ENCODE measurements at places on chromosomes 7 and 10.

DNA sequence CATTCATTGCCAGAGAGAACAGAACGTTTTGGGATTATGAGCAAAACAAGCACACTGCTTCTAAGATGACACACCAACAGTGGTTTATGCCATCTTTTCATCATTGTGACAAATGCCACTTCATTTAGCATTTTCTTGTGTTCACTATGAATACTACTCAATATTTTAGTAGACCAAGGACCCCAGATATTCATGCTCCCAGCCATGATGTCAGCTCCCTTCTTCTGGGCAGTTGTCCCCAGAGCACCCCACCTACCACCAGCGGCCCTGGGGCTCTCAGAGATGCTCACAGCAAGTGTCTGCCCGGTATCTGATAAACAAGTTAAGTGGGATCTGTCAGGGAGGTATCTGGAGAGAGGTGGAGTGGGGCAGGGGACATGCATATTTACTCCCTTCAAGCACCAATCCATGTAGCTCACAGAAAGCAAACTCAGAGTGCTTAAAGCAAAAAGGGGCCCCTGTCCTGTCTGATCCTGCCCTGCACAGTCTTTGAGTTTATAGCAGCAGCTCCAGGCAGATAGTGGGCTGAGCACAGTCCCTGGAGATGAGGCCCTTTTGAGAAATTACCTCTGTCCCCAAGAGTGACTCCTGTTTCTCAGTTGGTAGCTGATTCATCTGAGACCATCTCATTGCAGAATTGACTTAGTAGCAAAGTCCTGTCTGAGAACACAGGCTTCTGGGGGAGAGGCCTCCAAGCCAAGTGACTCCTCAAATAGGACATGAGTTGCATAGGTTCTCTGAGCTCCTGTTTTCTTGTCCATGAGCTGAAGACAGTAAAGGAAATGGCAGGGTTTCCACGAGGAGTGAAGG lies 281.8 kb upstream of the KLF6 start:
- DNase-seq, result no peak

DNA sequence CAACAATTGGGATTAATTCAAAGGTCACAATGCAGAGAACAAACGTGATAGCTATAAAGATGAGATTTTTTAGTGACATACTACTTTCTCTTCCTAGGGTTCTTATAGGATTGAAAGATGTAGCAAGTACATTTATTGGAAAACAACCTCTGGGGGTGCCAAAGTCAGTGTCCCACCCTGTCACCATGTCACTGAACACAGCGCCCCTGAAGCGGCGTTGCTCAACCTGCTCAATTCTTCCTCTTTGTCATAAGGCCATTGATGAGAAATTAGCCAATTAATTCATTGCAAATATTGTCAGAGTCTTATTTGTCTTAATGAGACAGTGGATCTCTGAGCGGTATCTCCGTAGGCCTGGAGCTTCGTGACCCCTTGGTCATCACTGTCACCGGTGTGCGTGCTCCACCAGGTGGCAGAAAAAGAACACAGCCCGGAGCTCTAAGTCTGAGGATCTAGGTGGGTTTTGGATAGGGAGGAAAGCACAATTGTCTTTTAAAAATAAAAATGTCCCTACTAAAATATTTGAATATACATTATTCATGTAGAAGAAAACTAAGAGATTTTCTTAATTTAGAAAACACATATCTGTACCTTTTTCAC lies 362.6 kb downstream of the PAXIP1 start:
- DNase-seq, result no peak

DNA sequence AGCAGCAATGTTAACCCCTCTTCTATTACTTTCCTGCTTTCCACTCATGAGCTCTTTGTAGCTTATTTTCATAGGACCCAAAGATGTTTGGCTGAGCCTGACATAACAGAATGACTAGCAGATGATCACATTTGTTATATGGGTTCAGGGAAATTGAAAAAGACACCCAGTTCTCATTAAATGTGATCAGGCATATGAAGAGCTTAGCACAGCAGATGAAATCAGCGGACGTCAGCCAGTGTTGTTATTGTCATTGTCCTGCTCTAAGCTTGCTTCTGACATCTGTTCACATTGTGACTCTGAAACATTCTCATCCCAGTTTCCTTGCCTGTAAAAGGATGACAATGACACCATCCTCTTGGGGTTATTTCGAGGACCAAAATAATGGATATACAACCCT lies 43.5 kb downstream of the FAM241B start:
- no peak for DNase-seq

DNA sequence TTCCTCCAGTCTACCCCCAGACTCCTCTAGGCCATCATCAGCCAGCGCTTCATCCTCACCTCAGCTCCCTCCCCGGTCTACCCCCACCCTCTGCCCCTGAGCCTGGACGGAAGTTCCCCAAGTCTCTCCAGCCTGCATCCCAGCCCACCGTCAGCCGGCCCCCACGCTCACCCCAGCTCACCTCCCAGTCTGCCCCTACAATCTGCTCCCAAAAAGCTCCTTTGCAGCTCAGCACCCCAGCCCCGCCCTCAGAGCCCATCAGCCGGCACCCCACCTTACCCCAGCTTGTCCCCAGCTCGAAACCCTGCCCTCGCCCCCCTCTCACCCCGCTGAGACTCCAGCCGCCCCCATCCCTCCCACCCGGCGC lies 322 bp upstream of the RAMP3 start:
- no peak for DNase-seq

- no peak for DNase-seq
Measured at GRCh38 chr10:49508249-49508648, 30.7 kb downstream of the ERCC6 start.

DNA sequence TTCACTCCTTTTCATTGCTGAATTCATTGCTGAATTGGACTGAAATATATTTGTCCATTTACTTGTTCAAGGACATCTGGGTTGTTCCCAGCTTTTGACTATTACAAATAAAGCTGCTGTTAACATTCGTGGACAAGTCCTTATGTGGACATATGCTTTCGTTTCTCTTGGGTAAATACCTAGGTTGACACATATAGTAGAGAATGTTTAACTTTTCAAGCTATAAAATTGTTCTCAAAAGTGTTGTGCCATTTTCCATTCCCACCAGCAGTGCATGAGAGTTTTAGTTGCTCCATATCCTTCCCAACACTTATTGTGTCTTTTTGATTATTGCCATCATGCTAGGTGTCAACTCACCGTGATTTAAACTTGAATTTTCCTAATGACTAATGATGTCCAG lies 17.5 kb upstream of the CPVL start:
- DNase-seq, result no peak
